ENCODE measurements at places on chromosomes 3 and 15.

- DNase-seq: no peak
These were observed 53.5 kb downstream of the BSN start for GRCh38 chr3:49607796-49608195.

DNA sequence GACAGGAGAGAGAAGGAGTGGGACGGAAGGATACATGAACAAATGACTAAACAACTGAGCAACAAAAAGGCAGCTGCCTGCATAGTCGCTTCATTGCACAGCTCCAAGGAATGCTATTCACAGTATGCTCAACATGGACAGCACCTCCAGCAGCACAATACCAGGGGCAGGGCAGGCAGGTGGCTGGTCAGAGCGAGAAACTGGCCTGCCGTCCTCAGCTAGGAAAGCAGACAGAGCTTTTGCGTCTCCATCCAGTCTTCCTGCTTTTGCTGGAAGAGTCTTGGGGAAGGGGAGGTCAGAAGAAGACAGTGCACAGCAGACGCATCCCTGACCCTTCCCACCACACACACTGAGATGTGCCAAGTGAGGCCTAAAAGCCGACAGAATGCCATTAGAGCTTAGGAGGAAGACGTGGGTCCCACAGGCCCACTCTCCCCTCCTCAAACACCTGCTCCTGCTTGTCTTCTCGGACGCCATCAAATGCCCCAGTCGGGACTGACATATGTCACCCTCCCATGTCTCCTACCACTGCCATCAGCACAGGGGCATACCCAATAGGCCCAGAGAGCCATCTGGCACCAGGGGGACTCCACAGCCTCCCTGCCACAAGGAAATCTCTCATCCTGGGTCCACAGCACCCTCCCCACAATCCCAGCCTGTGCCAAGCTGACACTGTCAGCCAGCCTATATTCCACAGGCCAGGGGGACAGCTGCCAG lies 3.9 kb downstream of the RAB6B start:
- no peak for DNase-seq

DNA sequence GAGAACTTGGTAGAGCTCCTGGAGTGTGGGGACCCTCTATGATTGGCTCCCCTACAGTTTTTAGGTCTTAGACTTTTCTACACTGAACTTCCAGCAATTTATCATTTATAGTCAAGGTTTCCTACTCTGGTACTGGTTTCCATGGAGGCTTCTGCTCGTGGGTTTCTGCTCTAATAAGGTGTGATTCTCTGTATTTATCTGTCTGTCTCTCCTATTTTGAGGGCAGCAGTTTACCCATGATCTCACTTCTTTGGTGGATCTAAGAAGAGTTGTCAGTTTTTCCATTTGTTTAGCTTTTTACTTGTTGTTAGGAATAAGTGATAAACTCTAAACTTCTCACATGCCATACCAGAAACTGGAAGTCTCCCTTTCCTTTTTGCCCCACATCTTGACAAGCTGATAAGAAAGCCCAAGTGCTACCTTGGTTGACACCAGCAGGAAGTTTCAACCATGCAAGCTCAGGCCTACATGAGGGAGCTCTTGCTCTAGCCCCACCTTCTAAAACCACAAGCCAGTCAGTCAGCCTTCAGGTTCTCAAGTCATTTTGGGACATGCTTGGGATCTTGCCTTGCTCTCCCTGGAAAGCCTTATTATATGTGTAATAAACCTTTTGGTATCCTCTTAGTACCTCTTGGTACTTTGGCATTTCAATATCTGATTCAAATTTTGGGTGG lies 10.0 kb downstream of the TIMMDC1 start:
- DNase-seq: no peak

DNA sequence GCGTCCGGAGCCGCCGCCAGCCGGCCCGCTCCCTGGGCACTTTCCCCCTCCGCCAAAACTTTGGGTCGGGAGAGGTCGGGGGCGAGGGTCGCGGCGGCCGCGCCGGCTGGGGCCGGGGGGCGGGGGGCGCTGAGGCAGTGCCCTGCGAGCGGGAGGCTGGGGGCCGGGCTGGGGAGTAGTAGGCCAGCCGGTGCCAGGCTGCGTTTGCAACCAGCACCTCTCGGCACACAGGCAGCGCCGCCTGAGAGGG lies 452 bp downstream of the BBX start:
- no peak for DNase-seq

DNA sequence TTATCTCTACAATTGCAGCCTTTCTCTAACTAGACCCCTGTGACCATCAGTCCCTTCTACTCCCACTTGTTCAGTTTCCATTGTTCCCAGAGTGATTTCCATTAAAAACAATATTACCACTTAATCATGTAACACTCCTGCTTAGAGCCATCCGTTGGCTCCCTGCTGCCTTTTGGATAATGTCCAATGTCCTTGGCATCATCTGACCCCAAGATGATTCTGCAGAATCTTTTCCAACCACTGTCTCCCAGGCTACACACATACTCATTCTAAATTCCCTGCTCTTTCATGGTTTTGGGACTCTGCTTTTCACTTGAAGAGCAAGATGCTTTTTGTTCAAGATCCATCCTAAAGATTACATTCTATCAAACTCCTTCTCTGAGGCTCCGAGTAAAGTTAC lies 7.1 kb downstream of the KCNH8 start:
- DNase-seq: no peak

DNA sequence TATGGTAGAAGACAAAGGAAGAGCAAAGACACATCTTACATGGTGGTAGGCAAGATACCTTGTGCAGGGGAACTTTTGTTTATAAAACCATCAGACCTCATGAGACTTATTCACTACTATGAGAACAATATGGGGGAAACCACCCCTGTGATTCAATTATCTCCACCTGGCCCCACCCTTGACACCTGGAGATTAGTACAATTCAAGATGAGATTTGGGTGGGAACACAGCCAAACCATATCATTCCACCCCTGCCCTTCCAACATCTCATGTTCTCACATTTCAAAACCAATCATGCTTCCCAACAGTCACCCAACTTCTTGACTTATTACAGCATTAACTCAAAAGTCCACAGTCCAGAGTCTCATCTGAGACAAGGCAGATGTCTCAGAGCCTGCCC lies 21.7 kb upstream of the PLSCR1 start:
- DNase-seq: no peak

- no peak for DNase-seq
These were observed 60.9 kb downstream of the MGLL start for GRCh38 chr3:127761441-127761801.

DNA sequence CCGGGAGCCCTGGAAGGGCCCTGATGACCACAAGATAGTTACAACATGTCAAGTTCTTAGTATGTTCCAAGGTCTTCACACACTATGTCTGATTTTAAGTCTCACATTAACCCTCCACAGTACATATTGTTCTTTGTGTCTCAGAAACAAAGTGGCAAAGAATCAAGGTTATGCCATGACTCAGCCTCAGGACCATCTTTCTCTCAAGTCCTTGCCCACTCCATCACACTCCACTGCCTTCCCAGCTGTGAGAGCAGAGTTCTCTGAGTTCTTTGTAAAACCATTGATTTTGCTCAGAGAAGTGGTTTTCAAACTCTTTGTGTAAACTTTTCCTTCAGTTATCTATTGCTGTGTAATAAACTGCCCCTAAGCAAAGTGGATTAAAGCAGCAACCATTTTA lies 67.9 kb upstream of the C3orf80 start:
- no peak for DNase-seq

DNA sequence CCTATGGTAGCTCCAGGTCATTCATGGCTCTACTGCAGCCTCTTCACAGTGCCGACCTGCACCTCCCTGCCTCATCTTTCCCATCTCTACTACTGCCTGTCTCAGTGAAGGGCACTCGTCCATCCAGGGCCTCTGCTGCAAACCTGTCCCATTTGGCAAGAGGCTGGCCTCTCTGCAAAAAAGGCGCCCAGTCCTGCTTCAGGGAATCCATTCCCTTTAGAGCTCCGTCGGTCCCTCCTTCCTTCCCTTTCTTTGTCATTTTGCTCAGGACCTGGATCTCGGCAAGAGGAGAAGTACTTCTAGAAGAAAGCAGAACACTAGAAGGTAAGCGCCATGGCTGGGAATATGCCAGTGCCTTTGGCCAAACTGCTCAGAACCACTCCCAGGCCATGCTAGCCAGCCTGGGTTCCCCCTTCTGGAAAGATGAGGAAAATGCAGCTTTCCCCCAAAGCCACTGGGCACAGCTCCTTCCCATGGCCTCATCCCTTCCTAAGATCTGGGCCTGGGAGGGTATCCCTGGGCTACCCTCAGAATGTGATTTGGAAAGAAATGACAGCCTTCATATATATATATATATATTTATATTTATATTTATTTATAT lies 6.4 kb upstream of the ISL2 start:
- no peak for DNase-seq

DNA sequence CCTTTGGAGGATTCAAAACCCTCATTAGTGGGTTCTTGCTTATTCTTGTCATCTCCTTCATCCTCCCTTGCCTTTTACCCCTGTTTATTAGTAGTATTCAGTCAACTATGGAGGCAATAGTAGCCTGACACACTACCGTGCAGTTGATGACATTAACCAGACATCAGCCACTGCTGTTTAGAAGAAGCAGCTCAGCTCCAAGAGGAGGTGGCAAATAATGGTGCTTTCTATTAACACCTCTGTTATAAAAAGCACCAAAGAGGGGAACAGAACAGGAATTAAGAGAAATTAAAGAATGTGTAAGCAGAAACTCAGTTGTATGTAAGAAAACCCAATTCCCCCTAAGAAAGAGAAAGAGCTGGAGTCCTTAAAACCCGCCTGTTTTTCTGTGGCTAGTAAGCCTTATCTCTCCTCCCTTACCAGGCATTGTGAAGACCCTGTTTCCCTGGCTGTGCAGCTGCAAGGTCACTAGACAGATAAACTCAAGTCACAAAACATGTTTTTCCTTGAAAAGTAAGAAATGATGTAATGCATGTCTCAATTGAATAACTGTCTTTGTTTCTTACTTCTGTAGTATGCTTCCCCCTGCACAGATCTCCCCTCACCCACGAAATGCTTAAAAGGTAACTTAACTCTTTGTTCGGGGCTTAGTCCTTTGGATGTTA lies 21.2 kb downstream of the CCR4 start:
- no peak for DNase-seq
